Epithelial cell of esophagus (primary cell): ENCODE measurements at places on chromosomes 3 and 15.
A peak's percentile ranks its signal among the peaks of the same experiment; 100 is the strongest.

GRCh38 chr3:119245778-119246177, 5.1 kb upstream of the B4GALT4 start:
- no peak for DNase-seq

DNA sequence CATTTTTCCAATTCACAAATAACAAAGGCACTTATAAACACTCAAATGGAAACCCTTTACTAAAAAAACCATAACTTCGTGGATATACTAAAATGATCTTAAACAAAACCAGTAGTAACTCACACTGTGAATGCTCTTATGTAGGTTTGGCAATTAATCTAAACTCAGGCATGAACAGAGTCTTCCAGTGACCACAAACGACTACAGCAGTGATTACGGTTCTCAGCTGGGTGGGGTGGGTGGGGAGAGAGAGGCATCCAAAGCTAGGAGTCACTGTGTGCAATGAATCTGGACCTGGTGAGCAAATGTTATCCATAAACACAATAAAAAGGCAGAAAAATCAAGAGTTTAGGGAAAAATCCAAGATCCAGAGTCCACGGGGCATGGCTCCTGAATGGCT, 21.3 kb downstream of the SLC12A8 start:
- no peak for DNase-seq

GRCh38 chr3:62832553-62832952, 42.7 kb downstream of the CADPS start:
- no peak for DNase-seq

GRCh38 chr3:182795389-182795782, 2.1 kb downstream of the ATP11B start:
- DNase-seq, result peak; percentile 78

- no peak for DNase-seq
These were observed 52.0 kb downstream of the MAGEF1 start for GRCh38 chr3:184659797-184660301.

- DNase-seq, result no peak
These were observed 5.8 kb upstream of the ZNF770 start for GRCh38 chr15:34993877-34994276.

- DNase-seq, result no peak
These were observed 8.1 kb upstream of the PCSK6 start for GRCh38 chr15:101497484-101498034.

- peak; percentile 29 for DNase-seq
These were observed 137.2 kb upstream of the ICE2 start for GRCh38 chr15:60616147-60616546.

- DNase-seq, result no peak
These were observed 5.7 kb downstream of the DUT start for GRCh38 chr15:48336940-48337339.

DNA sequence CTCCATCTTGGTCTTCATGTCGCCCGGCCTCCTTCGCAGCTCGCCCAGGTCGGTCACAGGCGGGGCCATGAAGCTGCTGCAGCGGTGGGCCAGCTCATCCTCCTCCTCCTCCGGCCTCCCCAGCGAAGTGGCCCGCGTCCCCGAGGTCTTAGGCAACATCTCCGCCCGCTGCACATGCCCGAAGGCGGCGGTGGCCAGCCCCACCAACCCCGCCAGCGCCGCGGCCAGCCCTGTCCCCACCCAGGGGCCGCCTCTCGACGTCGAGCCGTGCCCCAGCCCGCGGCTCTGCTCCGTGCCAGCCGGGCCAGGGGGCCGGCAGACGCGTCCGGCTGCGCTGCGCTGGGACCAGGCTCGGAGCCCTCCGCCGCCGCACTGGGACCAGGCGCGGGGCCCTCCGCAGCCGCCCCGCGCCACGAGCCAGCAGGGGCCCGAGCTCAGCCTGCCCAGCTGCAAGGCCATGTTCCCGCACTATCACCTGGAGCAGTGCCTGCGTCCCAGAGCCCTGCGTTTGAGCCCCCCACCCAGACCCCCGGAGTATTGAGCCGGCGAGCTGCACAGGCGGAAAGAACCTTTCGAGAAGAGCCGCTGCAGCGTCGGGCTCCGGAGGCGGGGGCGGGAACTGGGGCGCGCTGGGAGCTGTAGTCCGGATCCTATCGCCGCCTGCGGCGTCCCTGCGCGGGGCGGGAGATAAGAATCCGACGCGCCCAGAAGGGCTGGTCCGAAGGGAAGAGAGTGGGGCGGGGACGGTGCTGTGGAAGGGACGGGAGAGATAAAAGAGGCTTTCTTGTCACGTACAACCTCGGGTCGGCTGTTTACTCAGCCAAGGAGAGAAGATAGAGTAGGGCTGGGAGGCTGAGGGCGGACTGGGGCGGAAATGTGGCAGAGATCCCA, at the start of gene CPOX:
Gene CPOX, minus strand, starts transcription at position 566 of the 891 bp plus-strand sequence. Its CDS starts 107 bp downstream, at position 459.
- peak; percentile 93 for DNase-seq

DNA sequence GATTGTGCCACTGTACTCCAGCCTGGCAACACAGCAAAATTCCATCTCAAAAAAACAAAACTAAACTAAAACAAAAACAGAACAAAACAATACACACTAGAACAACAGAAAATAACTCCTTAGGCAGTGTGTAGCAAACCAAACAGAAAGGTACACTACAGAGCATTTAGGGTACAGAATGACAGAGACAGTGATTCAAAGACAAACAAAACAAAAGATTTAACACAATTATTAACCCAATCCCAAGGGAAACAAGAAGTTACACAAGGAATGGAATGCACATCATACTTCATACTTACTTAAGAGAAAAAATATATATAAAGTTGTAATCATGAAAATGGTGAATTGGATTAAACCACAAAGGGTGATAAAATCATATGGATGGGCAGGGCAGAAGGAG, 12.9 kb downstream of the SLC25A20 start:
- no peak for DNase-seq

DNA sequence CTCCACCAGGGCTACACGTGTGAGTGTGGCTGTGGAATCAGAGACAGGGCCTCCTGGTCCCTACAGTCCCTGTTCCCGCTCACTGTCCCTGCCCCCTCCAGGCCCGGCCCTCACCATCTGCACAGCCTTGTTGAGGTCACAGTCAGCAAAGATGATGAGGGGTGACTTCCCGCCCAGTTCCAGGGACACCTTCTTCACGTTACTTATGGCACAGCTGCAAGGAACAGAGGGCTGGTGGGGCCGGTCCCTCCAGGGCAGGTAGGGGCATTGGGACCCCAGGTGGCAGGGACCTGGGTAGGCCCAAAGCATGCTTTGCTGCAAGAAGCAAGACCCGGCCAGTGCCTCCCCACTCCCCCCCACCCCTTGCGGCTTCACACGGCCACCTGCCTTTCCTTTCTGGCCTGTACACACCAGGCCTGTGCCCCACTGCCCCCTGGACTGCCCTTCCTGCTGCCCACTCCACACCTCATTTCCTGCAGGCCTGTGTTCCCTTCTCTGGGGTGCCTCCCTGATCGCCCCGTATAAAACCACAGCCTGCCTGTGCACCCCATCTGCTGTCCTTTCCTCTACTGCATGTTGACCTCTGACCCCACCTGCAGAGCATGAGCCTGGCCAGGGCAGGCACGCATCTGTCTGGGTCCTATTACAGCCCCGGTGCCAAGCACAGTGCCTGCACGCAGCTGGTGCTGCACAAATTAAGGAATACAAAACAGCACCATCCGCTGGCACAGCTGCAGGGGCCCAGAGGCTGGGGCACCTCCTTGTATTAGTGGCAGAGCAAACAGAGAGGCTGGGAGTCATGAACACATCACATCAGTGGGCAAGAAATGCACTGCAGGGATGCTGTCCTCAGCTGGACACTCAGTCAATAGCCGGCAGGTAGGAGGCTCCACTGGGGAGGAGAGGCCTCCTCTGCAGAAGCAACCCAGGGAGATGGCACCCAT, 30.8 kb upstream of the SLC41A3 start:
- DNase-seq, result no peak

DNA sequence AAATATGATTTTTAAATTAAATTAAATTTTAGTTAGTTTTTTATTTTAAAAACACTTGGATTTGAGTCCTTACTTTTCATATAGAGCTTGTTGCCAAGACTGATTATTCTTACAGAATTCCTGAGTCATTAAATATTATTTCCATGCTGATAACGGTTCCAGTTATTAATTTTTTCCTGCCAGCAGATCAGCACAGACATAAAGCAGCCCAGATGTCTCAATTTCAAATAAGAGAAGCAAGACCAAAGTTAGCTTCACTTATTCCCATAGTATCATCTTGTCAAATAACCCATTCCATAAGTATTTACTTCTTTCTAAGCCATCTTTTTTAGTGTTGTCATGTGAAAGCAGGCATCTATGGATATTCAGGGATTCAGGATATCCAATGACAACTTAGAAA, 75.3 kb downstream of the SSR3 start:
- no peak for DNase-seq

DNA sequence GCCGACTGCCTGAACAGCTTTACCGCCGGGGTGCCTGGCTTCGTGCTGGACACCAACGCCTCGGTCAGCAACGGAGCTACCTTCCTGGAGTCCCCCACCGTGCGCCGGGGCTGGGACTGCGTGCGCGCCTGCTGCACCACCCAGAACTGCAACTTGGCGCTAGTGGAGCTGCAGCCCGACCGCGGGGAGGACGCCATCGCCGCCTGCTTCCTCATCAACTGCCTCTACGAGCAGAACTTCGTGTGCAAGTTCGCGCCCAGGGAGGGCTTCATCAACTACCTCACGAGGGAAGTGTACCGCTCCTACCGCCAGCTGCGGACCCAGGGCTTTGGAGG, 815 bp downstream of the SPINT1 start:
- DNase-seq, result peak; percentile 57

DNA sequence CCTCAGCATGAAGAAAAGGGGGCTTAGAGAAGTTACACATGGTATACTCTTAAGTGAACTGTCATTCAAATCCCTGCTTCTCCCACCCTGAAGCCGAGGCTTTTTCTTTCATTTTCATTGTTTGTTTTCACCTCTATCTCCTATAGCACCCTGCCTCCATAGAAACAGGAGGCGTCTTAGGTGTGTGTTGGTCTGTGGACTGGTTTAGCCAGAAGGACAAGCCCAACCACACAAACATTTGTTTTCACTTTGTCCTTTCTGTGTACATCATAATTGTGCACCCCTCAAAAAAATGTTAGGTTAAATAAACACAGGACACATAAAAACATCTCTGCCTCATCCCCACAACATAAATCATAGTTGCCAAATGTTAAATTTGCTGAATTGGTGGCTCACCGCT, 73.3 kb upstream of the UBE2E2 start:
- DNase-seq, result peak; percentile 73

DNA sequence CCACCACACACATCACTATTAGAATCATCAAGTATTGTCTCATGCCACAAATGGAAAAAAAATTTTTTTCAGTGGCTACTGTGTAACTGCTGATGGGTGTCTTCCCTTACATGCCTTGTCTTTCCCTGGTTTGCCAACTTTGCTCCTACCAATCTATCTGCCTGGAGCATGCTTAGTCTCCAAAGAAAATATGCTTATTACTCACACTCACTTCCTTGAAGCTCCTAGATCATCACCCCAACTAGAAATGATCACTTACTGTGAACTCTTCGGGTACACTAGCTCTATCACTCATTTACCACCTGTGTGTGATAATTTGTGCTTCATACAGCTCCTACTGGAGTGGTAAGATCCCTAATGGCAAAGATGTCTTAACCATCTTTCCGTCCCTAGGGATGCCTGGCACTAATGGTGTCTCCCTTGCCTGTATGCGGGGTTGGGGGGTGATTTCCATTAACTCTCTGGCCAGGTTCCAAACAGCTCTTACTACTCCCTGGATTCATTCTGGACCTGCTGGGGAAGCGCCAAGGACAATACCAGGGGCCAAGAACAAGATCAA, 799 bp downstream of the VPS33B start:
- DNase-seq, result peak; percentile 72

DNA sequence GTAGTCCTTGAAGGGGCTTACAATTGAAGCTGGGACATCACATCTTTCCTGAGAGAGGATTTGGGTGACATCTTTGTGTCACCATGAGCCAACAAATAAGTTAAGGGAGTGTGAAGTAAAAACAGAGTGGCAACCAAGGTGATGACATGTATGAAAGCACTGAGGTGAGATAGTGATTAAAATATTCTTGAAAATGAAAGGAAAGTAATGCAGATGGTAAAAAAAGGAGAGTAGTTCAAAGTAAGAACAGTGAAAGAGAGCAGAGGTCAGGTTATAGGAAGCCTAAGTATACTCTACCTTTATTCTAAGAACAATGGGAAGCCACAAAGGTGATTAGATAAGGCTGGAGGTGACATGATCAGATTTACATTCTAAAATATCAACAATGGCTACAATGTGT, 486.1 kb downstream of the DIPK2A start:
- DNase-seq, result no peak

GRCh38 chr15:81101894-81102815, 31.9 kb upstream of the CFAP161 start:
- DNase-seq, result no peak

DNA sequence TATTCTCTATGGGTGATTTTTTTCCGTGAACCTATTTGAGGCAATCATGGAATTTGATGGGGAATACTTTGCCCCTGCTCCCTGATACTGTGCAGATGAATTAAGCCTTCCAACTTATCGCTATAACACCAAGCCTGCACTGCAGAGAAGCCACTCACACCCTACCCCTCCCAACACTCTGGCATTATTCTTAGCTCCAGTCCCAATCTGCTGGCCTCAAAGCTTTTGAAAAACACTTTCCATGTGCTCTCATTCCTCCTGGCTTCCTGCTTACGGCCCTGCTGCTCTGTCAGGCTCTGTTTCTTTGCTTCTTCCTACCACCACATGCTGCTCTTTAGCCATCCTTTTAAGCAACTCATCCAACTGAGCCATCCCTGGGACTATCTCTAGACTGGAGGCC, 327.8 kb upstream of the SLCO3A1 start:
- no peak for DNase-seq

DNA sequence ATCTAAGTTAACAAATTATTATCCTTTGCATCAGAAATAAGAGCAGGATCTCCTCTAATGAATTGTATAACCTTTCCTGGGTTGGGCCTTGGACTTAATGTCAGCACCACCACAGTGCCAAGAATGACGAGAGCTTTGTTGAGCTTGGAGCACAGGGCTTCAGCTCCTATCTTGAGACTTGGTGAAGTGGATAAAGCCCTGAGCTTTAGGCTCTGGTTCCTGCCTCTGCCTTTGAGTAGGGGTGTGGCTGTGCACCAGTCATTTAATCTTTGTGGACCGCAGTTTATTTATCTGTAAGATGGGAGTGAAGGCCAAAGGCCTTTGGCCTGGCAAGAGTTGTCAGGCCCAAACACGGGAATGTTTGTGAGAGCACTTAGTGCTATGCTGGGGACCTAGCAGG, 162.2 kb downstream of the VGLL4 start:
- DNase-seq, result no peak
